ENCODE measurements at places on chromosomes 4 and X. TPM values are rescaled to one million over a fixed set of nuclear protein-coding genes. Genes with fewer than 3 reads are reported as not detected.

Gene NWD2
- total RNA-seq: not detected

Gene OPRPN
- not detected for total RNA-seq

Gene TMPRSS11B
- not detected for total RNA-seq

Gene RNF175
- not detected for total RNA-seq

Gene GPRIN3
- total RNA-seq: 9.0 TPM

Gene GRIA3
- total RNA-seq: 6.0 TPM

Gene IDS
- 204 TPM for total RNA-seq

Gene PIR
- 47.4 TPM for total RNA-seq

Gene ARHGAP36
- not detected for total RNA-seq

Gene CT83
- total RNA-seq: not detected

Gene GAGE12F
- not detected for total RNA-seq

Gene ZBTB49
- 10.2 TPM for total RNA-seq

Gene PPP2R3B
- 6.8 TPM for total RNA-seq

Gene PNMA6A
- total RNA-seq: 8.1 TPM

Gene C4orf36
- not detected for total RNA-seq

Gene WDR44
- 15.2 TPM for total RNA-seq

Gene RAB9B
- total RNA-seq: 6.8 TPM

Gene MAP9
- 22.5 TPM for total RNA-seq

Gene ENAM
- total RNA-seq: not detected

Gene CDKL2
- 3.1 TPM for total RNA-seq

Gene BEX1
- total RNA-seq: 0.92 TPM

Gene PAGE1
- total RNA-seq: not detected

Gene GC
- total RNA-seq: not detected

Gene CYP4V2
- 61.2 TPM for total RNA-seq

Gene RAB41
- total RNA-seq: not detected

Gene SPON2
- total RNA-seq: 15.2 TPM

Gene ADGRL3
- 18.1 TPM for total RNA-seq

Gene PGK1
- 233 TPM for total RNA-seq

Gene GYG2
- total RNA-seq: 1.5 TPM

Gene CNOT6L
- 39.9 TPM for total RNA-seq

Gene DGAT2L6
- not detected for total RNA-seq

Gene CXCL5
- 0.49 TPM for total RNA-seq

Gene STIM2
- total RNA-seq: 53.3 TPM

Gene FRAS1
- 7.1 TPM for total RNA-seq

Gene TMEM150C
- total RNA-seq: 2.0 TPM

Gene FAM241A
- total RNA-seq: 7.5 TPM

Gene CLIC2
- total RNA-seq: 18.7 TPM

Measured in thoracic aorta (tissue), 2 donors.